ENCODE measurements at places on chromosomes 4 and X.
A peak's percentile ranks its signal among the peaks of the same experiment; 100 is the strongest.

DNA sequence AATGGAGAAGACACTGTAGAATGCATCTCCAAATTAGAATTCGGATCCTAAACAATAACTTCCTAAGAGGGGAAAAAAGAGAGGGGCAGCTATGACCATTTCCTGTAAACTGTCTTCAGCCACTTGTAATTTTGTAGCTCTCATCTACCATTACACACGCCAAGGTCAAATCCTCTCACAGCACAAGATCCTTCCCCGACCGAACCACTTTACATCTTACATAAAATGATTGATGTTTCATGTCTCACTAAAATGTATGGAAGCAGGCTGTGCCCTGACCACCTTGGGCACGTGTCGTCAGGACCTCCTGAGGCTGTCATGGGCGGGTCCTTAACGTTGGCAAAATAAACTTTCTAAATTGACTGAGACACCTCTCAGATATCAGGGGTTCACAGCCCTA is 24.1 kb upstream of the PBDC1 start:
- peak; percentile 61 for DNase-seq

DNA sequence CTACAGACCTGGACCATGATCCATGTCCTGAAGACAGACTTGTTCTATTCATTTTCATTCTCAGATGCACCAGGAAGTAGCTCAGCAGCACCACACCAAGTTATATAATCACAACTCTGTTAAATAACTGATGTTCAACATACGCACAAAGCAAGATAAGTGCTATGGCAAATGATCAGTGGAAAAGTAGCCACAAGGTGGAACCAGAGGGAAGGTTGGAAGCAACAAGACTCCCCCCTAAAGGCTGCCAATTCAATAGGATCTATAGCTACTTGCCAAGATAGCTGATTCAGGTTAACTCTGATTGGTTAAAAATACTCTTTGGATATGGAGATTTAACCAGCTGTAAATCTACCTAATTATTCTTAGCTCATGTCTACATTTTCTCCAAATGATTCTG is 23.7 kb upstream of the FAM47B start:
- DNase-seq, result no peak

DNA sequence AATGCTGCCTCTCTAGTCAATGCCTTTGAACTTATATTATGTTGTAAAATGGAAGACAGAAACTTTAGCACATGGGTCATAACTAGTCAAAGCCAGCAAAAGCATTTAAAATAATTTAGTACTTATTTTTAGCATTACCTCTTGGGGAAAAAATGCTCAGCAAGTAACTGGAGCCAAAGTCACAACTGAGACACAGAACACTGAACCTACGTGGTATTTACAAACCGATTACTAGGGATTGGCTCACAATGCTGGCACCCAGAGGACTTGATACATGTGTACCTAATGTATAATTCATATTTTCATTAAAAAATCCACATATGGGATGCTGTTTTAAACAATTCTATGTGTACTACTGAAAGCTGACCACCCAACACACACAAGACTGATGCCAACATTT is 38.4 kb downstream of the PHKA2 start:
- no peak for DNase-seq

DNA sequence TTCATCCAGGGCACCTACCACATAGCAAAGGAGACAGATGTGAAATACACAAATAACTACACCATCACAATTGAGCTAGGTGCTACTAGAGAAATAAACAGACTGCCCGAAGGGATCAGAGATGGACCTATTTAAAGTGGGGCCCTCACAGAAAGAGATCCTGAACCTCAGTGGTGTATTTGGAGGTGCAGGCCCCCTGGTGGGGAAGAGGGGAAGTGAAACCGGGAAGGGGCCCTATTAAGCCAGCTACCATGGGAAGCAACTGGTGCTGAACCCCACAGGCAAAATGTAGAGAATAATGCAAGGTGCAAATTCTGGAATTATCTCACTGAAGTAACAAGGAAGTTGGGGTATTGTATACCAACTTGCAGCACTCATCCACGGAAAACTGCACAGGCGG is 78.6 kb upstream of the FAM9A start:
- peak; percentile 7 for DNase-seq

DNA sequence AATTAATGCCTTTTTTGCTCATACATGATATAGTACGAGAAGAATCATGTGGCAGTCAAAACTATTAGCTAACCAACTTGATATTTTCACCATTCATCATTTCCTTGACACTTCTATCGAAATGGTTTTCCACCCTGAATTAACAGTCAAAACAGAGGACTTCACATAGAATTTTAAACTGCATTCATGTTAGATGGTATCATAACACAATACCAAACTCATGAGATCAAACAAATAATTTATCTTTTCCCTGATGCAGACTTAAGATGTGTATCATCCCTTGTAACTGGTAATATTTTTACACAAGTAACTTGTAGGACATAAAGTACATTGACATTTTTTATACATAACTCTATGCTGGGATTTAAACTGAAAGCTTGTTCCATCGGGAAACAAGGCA is 18.2 kb upstream of the ANTXR2 start:
- DNase-seq, result no peak

DNA sequence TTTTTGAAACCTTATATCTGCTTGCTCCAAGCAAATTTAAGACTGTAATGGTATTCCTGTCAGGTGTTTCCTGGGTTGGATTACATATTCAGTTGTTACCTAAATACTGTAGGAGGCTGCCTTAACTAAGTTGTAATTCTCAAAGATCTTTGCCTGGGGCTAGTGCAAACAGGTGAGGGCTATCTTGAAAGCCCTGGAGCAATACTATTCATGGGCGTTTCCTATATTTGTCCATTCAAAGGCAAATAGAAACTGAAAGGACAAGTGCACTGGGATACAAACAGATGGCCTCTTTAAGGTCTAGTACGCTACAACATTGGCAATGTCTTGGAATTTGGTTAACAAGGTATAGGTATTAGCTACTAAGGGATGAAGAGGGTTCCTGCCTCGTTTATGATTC is 84.1 kb upstream of the CT45A1 start:
- no peak for DNase-seq

GRCh38 chr4:43233321-43233720 is 340.8 kb downstream of the GRXCR1 start:
- no peak for DNase-seq

- no peak for DNase-seq
Observed at GRCh38 chrX:153454901-153455550, 9.2 kb upstream of the TREX2 start.

- no peak for DNase-seq
Observed at GRCh38 chr4:23001478-23001877, 308.7 kb downstream of the GBA3 start.

- no peak for DNase-seq
Observed at GRCh38 chr4:30840571-30840970, 120.4 kb downstream of the PCDH7 start.

DNA sequence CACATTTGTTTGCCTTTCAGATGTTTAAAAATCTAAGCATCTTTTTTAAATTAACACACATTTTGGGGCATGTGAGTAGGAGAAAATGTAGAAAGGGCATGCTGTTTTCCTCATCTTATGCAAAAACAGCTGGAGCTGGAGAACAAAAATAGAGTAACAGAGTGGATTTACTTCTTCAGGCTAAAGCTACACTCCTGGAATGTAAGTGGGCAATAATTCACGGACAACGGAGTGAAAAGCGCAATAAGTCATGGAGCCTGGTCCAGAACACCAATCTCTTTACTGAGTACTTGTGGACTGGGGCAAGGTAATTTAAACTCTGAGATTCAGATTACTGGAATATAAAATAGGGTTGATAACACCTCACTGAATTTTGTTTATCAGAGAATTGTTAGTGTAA is 1018.8 kb upstream of the HS3ST1 start:
- no peak for DNase-seq

- no peak for DNase-seq
Observed at GRCh38 chrX:397575-397974, 10.9 kb upstream of the PPP2R3B start.

GRCh38 chrX:119870626-119871131 is 854 bp downstream of the RNF113A start:
- peak; percentile 30 for DNase-seq

- DNase-seq, result no peak
Observed at GRCh38 chr4:18954538-18954937, 933.0 kb upstream of the LCORL start.

GRCh38 chrX:141375011-141375760 is 132.9 kb upstream of the SPANXC start:
- no peak for DNase-seq

DNA sequence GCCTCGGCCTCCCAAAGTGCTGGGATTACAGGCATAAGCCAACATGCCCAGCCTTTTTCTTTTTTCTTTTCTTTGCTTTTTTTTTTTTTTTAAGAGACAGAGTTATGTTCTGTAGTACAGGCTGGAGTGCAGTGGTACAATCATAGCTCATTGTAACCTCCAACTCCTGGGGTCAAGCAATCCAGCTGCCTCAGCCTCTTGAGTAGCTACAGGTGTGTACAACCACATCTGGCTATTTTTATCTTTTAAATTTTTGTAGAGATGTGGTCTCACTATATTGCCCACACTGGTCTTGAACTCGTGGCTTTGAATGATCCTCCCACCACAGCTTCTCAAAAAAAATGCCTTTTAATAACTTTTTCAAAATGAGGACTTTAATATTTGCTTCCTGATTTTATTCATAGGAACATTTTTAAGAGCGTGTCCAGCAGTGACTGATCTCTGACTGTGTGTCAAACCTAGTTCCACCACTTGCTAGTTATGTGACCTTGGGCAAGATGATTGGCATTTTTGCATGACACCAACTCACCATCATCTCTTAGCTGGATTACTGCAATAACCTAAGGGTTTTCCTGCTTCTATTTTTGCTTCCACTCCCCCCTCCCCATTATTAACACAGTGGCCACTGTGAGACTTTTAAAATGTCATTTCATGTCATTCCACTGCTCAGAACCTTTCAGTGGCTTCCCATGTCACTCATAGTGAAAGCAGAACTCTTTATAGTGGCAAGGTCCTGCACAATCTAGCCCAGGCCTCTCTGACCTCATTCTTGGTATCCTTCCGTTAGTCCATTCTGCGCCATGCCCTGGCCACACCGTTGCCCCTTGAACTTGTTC is 4.5 kb upstream of the TNIP3 start:
- DNase-seq, result no peak

DNA sequence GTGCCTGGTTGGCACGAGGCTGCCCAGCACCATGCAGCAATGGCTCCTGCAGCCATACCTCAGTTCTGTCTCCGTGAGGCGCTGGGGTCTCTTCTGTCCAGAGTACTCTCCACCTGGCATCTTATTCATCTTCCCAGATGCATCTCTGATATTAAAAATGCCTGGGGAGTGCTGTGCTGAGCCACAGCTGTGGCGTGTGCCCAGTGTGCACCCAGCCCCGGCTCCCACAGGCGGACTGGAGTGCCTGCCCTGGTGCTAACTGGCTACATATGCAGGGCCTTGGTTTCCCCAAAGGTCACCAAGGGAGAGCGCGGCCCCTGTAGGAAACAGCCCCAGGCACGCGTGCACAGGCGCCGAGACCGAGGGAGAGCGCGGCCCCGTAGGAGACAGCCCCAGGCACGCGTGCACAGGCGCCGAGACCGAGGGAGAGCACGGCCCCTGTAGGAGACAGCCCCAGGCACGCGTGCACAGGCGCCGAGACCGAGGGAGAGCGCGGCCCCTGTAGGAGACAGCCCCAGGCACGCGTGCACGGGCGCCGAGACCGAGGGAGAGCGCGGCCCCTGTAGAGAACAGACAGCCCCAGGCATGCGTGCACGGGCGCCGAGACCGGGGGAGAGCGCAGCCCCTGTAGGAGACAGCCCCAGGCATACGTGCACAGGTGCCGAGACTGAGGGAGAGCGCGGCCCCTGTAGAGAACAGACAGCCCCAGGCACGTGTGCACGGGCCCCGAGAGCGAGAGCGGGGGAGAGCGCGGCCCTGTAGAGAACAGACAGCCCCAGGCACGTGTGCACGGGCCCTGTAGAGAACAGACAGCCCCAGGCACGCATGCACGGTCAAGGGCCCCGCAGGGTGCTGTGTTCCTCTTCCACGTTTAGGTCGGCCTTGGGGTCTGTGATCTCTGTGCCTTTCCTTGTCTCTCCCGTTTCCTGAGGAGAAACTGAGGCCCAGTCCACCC is 14.5 kb downstream of the TMEM175 start:
- no peak for DNase-seq

GRCh38 chr4:142427456-142427855 is 418.6 kb downstream of the INPP4B start:
- no peak for DNase-seq

- DNase-seq, result no peak
Observed at GRCh38 chr4:149076401-149076800, 634.2 kb upstream of the NR3C2 start.

DNA sequence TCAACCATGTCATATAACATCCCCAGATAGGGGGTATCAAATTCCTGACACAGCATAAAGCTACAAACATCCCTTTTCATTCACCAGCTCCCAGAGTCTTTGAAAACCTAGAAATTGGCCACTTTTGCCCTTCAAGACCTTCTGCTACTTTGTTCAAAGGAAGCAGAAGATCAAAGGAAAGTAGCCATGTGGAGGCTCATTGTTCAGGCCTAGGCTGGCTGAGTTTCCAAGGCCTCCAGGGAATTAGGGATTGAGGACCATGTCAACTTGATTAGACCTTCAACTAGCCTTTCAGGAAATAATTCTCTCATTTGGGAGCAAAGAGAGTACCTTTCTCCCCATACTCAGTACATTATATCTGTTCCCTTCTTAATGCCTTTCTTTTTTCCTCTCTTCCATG is 66.8 kb upstream of the ATXN3L start:
- no peak for DNase-seq

DNA sequence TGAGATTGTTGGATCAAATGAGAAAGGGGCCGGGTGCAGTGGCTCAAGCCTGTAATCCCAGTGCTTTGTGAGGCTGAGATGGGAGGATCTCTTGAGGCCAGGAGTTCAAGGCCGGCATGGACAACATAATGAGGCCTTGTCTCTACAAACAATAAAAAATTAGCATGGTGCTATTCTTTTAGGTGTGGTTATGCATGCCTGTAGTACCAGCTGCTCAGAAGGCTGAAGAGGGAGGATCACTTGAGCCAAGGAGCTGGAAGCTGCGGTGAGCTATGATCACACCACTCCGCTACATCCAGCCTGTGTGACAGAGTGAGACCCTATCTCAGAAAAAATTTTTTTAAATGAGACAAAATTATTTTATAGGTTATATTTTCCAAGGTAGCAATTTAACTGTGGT is 49.7 kb upstream of the TMEM150C start:
- no peak for DNase-seq

DNA sequence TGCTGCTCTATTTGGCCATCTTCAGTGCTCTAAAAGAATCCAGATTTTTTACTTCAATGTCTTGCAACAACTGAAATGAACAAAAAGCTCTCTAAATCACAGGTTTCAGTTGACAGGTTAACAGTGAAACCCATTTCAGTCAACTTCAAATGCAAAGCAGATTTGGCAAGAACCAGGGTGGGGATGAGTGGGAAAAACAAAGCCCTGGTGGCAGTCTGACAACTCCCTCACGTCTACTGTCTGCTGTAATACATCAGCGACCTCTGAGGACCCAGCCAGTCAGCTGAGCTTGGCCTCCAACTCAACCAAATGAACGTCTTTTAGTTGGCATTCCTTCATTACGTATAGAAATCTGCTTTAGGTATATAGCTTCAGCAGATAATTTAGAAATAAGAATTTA is 95.8 kb downstream of the COL25A1 start:
- no peak for DNase-seq

GRCh38 chr4:81509822-81510221 is 38.1 kb upstream of the RASGEF1B start:
- peak; percentile 14 for DNase-seq

- no peak for DNase-seq
Observed at GRCh38 chr4:14222377-14223029, 595.0 kb upstream of the BOD1L1 start.

- DNase-seq, result no peak
Observed at GRCh38 chr4:138555108-138555507, 313.0 kb upstream of the SLC7A11 start.
